KBM-7 (cell line): ENCODE measurements at places on chromosomes 13 and 19.

DNA sequence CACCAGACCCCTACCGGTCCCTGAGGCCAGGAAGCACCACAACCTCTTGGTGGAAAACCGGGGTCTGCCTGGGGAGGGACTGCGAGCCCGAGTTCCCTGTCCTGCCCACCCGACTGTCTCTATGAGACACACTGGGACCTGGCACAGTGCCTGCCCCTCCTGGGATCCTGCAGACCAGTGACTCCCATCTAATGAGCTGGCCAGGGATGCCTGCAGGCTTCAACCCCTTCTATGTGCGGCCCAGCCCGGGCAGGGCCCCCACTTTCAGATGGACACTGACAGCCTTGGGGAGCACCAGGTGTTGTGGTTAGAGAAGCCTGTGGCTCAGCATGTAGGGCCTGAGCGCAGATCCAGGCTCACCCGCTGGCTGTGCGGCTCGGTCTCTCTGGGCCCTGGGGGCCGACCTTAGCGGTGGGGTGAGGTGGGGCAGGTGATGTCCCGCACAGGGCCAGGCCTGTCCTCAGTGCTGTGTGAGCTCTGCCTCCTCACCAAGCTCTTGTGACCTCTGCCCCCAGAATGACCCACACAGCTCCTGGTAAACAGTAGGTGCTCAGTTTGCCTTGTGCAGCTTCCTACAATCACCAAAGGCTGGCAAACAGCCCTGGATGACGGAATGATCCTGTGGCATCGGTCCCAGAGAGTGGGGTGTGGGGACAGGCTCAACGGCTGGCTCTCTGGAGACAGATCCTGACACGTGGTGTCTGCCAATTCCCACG lies 17.9 kb upstream of the CACTIN start:
- DNase-seq, result no peak

DNA sequence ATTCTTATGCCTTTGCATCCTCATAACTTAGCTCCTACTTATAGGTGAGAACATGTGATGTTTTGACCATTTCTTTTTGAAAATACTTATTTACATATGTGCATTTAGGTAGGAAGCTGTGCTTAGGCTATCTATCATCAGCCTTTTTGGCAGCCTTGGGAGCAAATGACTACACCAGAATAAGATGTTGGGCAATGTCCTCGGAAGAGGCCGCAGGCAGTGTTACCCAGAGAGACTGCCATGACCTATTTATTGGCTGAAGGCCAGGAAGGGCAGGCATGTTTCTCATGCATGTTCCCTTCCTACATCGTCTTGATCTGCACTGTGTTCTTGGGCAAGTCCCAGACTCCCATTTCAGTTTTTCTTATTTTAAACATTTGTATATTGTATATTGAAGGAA lies 122.3 kb downstream of the B3GLCT start:
- DNase-seq, result no peak

DNA sequence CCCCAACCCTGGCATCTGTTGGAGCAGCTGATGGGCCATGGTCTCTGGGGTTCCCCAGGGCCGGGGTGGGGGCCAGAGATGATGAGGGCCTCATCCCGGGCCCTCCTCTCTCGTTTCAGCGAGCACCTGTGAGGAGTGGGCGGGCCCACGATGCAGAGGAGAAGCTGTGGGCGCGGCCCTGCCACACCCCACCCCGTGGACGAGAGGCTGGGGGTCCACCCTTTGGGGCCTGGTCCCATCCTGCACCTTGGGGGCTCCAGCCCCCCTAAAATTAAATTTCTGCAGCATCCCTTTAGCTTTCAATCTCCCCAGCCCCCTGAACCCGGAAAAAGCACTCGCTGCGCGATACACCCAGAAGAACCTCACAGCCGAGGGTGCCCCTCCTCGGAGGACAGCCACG lies 5.6 kb downstream of the HMG20B start:
- no peak for DNase-seq

DNA sequence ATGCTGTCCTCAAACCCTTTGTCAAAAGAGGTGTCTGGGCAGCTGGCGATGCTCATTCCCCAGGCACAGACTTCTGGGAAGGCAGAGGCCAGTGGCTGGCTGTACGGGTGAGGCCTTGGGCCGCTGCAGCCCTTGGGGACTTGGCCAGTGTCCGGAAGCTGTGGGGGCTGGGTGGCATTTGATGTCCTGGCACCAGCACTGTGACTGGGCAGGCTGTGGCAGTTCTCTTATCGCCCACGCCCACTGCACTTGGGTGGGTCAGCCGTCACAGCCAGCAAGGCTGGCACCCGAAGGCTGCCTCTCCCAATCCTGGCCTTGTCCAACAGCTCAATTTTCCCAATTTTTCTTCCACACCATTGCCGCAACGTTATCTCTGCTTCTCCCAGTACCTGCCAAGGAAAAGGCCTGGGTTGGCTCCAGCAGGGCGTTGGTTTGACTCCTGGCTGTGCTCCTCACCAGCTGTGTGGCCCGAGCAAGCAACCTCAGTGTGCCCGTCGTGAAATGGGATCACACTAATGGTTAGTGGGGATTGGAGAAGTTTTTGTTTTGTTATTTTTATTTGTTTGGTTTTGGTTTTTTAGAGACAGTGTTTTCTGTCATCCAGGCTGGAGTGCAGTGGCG lies 12.7 kb upstream of the SLC44A2 start:
- no peak for DNase-seq

DNA sequence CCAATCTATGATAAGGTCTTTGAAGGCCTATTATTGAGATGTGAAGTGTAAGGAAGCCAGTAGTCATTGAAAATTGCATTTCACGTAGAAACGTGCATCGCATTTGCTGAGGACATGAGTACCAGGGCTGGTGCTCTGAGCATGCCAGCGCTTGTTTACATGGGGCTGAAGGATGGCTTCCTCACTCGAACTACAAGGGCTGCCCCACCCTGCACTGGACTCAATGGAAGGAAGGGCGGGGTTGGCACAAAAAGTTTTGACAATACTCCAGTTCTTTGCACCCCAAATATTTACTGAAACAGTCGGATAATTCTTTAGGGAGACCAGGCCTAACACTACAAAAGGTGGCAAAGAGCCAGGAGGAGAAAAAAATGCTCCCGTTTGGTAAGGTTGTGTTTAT lies 28.9 kb upstream of the MED4 start:
- no peak for DNase-seq

DNA sequence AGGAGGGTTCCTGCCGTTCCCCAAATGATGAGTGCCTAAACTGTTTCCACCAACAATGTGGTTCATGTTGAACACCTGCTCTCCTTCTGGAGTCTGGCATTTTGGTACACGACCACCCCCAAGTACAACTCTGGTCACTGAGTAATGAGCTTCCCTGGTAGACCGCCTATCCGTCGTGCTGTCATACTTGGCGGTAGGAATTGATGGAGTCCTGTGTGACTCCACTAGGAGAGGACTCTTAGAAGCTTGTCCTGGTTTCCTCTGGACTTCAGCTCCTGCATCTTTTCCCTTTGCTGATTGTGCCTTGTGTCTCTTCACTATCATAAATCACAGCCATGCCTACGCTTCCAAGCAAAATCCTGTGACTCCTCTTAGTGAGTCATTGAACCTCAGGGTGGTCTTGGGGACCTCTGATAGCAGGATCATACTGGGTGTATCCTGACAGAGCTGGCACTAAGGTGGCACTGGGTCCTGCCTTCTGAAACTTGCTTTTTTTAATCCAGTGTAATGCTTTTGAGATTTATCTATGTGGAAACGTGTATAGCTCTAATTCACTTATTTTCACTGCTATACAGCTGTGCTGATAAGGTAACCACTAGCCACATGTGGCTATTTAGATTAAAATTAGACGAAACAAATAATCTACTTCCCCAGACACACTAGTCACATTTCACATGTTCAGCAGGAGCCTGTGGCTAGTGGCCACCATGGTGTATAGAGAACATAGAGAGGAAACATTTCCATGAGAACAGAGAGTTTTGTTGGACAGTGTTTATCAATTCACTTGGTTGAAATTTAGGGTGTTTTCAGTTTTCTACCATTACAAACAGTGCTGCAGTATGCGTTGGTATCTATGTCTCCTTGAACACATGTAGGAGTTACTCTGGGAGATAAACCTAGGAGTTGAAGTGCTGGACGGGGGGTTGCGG lies 6.1 kb upstream of the ASF1B start:
- DNase-seq, result no peak

DNA sequence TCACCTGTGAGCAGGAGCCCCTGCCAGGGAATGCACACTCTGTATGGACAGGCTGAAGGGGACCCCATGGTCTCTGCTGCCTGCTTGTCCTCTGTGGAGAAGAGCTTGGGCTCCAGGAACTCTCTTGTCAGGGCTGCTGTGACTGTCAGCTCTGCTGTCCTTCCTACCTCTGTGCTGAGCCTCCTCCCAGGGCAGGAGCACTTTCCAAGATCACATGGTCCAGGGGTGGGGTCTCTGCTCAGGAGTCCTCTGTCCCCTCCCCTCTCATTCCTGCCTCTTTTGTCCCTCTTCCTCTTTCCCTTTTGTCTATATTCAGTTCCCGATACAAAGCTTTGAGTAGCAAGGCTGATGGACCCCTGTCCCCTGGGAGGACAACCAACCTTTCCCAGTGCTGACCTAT lies at the start of gene CEACAM7:
TSS of gene CEACAM7 (minus strand) at position 173 of the 400 bp plus-strand sequence. CDS start at position 68, 105 bp downstream.
- no peak for DNase-seq

DNA sequence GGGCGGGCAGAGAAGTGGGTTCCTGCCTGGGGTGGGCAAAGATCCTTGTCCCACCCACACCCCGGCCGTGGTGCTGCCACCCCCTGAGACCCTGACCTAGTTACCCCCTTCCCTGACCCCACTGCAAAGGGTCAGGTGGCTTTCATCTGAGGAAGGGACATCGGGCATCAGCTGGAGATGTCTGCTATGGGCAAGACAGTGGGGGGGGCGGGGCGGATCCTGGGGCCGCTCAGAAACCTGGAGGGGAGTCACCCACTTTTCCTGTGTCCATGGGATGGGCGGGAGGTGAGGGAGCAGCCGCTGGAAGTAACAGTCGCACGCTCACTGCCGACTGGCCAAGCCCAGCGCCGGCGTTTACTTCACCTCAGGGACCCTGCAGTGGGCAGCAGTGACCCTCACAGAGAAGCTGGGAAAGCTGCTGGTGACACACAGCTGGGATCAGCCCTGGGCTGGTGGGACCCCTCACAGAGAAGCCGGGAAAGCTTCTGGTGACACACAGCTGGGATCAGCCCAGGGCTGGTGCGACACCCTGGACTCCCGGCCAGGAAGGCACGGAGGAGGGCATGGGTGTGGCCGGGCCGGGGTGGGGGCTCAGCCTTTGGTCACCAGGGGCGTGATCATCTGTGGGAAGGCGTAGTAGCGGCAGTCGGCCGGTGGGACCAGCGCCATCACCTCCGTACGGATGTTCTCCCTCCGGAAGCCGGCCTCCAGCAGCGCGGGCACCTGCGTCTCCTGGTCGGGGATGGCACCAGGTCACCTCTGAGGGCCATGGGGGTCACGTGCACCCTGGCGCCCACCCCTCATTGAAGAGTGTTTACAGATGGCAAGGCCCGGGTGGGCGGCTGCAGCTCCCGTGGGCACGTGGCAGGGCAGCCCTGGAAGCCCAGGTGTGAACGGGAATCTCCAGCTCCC lies 4.3 kb downstream of the GAMT start:
- DNase-seq, result no peak

DNA sequence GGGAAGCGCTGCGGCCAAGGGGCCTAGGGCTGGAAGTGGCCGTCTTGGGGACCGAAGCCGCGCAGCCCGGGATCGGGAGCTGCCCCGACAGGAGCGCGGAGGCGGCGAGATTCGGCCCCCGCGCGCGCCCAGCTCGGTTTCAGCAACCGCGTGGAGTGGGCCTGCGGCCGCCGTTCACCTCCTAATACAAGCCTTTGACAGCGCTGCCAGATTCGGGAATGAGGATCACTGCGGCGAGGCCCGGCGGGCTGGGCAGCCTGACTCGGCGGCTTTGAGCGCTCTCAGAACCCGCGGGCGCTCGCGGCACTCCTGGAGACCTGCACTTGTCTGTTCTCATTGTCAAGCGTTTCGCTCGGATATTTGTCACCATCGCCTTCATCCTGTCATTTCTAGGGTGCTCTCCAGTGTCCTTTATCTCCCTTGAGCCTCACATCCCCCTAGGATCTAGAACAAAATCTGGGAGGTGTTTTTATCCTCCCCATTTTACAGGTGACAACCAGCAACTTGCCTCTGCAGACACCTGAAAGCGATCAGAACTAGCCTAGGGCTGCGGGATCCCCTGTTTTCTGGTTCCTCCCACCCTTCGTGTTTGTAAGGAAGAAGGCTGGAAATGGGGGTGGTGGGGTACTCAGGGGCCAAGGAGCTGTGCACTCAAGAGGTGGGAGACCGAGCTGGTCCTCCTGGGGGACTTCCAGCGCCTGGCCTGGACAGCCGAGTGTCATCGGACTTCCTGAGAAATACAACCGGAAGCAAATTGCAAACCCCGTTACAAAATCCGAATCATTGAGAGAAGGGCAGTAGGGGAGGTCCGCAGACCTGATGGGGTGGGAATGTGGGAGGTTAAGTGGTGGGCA lies 1.5 kb upstream of the CDX2 start:
- no peak for DNase-seq

GRCh38 chr13:48709213-48709612 lies 55.5 kb downstream of the CYSLTR2 start:
- no peak for DNase-seq

GRCh38 chr19:34274284-34274826 lies 20.0 kb downstream of the GARRE1 start:
- DNase-seq, result no peak

DNA sequence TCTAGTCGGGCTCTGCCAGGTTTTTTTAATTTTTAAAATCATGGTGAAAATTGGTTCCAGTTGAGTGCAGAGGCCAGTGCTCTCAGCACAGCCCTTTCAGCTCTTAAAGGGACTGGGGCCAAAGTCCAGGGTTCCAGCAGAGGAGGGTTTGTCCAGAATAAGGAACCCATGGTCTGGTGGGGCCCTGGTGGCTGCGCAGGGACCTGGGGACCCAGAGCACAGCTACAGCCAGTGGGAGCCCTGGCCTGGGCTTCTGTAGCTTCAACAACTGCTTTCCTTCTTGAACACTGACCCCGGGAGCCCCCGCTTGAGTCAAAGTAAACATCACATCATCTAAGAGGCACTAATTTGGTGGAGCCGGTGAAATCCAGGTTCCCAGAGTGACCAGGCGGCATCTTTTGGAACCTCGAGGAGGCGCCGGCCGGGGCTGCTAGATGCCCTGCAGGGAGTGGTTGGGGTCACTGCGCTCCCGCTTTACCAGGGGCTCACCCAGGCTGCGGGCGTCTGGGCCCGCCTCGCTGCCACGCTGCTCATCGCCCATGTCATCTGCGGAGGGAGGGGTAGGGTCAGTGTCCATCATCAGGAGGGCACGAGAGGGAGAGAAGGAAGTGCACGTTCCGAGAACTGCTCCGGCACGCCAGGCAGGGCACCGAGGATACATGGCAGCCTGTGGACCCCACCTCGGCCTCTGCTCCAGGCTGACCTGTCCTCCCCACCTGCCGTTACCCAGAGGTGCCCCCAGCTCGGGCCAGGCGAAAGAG lies 16.6 kb upstream of the RANBP3 start:
- DNase-seq, result no peak

- no peak for DNase-seq
These were observed 33.0 kb upstream of the ZNF808 start for GRCh38 chr19:52494518-52494917.

GRCh38 chr13:98300956-98301641 lies 124.0 kb upstream of the RNF113B start:
- no peak for DNase-seq

DNA sequence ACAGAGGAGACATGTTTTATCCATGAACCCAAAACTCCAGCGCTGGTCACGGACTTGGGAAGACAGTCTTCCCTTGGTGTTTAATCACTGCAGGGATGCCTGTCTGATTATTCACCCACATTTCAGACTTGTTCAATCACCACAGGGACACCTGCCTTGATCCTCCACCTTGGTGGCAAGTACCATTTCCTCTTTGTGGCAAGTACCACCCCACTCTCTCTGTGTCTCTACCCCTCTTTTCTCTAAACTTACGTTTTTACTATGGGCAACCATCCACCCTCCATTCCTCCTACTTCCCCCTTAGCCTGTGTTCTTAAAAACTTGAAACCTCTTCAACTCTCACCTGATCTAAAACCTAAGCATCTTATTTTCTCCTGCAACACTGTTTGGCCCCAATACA lies 16.8 kb downstream of the ZNF83 start:
- no peak for DNase-seq
